ENCODE measurements at places on chromosomes 6 and 20.

DNA sequence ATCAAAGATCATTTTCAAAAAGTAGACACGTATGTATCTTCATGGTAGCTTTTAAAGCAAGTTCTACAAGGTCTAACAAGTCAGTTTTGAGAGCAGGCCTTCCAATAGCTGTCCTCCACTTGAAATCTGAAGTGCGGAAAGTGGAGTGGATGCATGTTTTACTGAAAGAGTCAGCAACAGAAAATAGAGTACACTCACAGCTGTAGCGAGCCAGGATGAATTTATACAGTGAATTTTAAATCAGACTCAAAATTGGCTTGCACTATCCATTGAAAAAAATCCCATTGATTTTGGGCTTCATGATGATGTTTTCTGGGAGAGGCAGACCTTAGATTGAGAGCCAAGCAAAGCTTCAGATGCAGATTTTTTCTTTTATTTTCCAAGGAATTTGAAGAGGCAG is 80.6 kb downstream of the GJA10 start:
- DNase-seq = peak; percentile 71

- DNase-seq = no peak
Observed at GRCh38 chr6:5599127-5599526, 337.8 kb downstream of the FARS2 start.

DNA sequence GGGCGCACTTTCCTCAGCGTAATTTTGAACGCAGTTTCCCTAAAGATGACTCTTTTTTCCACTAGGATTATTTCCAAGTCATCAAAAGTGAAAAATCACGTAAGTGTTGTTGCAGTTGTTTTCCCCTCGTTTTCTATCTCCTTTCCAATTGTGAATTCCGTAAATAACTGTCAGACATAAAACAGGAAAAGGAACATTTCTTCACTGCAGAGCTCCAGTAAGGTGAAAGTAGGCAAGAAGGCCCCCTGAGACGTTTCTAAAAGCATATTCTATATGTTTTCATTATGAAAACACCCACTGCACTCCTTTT is 17.8 kb downstream of the HIVEP2 start:
- no peak for DNase-seq

- DNase-seq = no peak
Observed at GRCh38 chr20:13822459-13822858, 37.6 kb downstream of the NDUFAF5 start.

DNA sequence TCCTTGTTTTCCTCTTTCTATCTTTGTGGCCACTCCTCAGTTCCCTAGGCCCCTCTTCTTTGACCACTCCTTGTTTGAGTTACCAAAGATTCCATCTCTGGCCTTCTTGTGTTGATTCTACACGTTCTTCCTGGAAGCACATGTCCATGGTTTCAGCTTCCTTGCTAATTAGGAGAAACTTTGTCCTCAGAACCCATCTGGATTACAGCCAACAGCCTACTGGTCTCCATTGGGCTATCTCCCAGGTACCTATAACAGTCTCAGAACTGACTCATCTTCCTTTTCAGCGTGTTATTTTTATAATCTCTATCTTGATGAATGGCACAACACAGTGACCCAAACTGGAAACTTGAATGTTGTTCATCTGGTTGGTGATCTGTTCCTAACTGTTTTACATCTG is 17.5 kb downstream of the PTPRA start:
- DNase-seq = no peak

DNA sequence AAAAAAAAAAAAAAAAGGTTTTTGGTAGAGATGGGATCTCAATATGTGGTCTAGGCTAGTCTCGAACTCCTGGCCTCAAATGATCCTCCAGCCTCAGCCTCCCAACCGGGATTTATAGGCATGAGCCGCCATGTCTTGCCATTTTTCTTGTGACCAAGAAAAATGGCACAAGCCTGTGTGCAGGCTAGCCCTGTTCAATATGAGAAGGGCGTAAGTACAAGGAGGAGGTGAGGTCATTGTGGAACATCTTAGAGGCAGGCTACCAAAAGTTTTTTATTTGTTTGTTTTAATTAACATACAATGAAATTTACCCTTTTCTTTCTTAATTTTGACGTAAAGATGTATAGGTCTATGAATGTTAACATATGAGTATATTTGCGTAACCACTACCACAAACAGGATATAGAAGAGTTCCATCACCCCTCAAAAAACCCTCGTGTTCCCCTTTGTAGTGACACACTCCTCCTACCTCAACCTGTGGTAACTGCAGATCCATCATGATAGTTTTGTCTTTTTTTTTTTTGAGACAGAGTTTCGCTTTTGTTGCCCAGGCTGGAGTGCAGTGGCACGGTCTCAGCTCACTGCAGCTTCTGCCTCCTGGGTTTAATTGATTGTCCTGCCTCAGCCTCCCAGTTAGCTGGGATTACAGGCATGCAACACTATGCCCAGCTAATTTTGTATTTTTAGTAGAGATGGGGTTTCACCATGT is 28.3 kb upstream of the KIF3B start:
- no peak for DNase-seq

DNA sequence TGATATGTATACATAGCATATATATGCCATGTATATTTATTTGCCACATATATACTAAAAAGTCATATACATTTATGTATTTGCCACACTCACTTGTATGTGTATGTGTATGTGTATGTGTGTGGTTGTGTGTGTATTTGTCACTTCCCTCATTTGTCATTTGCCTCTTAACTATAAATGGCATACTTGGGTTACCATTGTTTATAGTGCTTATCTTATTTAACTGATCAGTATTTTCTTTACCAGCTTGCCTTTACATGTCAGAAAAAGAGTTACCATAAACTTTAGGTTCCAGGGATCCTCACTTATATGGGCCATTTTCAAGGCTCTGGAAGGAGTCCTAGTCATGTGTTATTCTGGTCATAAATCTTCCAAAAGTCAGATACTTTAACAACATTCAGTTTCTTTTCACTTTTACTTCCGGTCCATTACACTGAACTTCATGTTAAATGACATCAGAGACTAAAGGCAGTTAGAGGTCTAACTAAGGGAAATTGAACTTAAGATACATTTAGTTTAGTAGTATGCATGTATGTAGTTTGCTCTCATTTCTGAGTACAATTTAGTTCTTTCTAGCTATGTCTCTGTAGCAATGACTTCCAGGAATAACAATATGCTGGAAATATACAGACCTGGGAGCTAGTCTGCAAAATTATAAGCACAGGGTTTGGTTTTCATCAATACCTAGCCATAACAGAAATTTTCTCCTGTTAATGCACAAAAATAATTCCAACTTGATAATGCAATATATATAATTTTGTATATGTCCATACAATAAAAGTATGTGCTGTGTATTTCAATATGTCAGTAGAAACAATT is 33.7 kb upstream of the HIVEP1 start:
- no peak for DNase-seq

DNA sequence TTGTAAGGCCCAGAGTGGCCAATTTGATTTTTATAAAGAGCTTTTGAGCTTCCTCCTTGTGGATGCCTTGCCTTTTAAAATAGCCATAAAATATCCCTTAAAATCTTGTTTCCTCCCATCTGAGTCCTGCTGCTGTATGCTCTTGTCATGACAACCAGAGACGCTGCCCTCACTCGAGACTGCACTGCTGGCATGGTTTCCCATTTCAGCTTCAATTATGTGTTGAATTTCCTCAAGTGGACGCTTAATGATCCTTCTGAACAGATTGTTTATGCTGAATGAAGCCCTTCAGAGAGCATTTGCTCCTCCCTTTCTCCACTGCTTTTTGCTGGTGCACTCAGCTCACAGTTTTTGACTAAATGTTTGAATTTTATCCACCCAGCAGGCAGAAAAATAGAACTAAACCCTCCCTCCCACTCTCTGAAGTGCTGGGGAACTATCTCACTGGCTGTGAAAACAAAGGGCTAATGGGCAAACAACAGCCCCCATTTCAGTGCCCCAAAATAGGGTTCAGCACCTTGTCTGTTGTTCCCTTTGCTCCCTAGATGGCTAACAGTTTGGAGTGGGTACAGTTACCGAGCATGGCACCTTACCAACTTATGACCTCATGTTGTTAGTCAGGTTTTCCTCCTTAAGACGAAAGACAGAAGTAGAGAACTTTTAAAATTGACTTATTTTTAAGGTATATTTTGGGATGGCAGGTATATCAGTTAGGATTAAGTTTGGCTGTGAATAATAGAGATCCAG is 45.5 kb upstream of the RNF8 start:
- DNase-seq = peak; percentile 93

- DNase-seq = no peak
Observed at GRCh38 chr6:81105998-81106397, 646.5 kb downstream of the TENT5A start.

GRCh38 chr20:45898285-45898684 is 7.2 kb downstream of the CTSA start:
- no peak for DNase-seq

DNA sequence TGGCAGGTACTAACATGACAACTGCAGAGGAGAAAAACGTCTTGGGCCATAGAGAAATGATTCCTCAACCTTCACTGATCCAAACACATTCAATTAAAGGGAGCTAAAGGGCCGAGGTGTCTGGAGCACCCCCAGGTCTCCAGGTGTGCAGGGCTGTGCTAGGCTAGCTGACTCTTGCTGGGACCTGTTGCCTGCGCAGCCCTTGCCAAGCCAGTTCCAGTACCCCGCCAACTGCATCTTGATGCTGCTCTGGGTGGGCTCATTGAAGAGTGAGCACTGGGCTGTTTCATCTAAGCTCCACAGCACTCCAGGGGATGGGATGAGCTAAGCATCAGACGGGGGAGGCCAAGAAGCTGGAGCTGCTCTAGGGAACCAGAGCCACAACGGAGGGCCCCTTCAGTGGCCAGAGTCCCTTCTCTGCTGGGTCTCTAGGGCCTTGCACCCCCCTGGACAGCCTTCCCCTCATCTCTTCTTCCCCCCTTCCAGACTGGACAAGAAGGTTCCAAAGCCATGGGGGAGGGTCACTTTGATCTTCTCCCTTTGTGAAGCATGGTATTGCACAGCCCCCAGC is 15.9 kb downstream of the LEMD2 start:
- no peak for DNase-seq

- peak; percentile 93 for DNase-seq
Observed at GRCh38 chr6:52497652-52498408, 77.7 kb downstream of the EFHC1 start.

DNA sequence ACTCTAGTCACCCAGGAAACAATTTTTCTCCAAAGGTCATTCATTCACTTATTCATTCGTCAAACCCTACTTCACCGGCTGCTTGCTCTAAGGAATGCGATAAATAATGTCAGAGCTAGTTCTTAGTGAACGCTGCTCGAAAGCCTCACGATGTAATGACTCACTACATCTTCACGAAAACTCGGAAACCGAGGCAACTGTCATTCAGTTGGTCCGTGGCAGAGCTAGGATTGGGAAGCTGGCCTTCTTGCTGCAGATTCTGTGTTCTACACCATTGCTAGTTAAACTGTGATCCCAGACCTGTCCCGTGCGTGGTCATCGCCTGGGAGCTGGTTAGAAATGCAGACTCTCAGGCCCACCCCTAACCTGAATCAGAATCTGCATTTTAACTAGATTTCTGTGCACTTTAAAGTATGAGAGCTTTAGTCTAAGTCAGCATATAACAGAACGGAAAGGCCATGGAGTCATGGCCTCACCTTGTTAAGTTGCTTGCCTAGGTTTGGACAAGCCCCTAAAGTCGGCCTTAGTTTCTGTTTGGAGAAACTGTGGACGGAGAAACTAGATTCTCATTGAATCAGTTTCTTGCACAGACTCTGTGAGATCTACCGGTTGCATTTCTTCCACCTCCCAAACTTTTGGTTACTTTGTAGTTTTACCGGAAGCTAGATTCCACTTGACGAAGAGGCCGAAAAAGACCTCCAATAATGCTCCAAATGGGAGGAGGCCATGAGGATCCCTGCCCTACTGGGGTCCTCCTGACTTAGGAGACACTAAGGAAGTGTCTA is 651 bp upstream of the CCND3 start:
- no peak for DNase-seq

DNA sequence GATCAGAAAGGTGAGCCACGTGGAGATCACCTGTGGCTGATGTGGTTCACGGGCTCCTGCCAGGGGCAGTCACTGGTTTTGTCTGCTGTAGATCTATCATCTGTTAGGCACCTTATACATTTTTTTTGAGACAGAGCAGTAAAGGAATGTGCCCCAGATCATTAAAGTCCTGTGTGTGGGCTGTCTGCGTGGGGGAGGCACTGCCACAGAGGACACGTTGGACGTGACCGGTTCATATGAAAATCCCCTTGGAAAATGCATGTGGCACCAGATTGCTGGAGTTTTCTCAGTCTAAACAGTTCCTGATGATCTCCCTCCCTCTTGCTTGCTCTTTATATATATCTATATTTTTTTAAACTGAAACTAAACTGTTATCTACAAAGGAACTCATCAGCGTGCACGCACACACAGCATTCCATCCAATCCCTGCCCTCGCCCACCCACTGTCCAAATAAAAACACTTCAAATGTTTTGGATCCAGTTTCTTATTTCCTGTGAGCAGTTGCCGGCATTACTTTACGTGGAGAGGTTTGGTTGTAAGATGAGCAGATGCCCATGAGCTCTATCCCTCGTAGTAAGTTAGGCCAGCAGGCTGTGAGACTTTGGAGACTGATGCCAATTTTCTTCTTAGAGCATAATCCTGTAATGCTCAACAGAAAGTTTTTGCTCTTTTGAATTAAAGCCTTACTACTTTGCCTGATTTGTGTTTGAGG is 161.6 kb upstream of the EXOC2 start:
- DNase-seq = no peak

GRCh38 chr6:30896541-30896940 is 11.5 kb upstream of the GTF2H4 start:
- DNase-seq = no peak

DNA sequence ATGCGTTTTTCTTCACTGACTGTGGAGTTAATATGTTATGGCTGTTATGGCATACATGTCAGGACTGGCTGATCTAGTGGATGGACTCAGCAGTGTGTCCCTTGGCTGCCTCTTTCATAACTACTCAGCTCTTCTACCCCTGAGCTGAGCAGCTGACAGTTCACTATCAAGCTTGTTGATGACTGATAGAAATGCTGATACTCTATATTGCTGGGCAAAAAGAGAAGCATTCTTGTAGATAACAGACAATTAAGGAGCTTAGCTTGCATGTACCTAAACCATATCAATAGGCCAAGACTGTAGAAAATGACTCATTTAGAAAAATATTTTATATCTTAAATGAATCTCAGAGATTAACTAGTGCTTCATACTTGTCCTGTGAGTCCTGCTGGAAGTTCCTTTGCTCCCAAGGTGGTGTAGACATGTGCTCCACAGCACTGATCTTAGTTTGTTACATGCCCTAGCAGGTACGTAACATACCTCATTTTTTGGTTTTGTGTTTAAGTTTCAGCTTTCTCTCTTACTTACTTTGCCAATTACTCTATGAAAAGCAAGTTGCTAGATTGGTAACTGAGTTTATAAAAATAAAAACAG is 236.9 kb downstream of the GMDS start:
- no peak for DNase-seq

All from NCI-H187 treated with DMSO at 0.1 percent for 48 hours (cell line).